ENCODE measurements at places on chromosomes 6 and 20.
A peak's percentile ranks its signal among the peaks of the same experiment; 100 is the strongest.

- DNase-seq, result no peak
Measured at GRCh38 chr20:5741089-5741488, 9.1 kb upstream of the SHLD1 start.

GRCh38 chr6:27894839-27895762, 17.1 kb downstream of the OR2B2 start:
- peak; percentile 83 for DNase-seq

DNA sequence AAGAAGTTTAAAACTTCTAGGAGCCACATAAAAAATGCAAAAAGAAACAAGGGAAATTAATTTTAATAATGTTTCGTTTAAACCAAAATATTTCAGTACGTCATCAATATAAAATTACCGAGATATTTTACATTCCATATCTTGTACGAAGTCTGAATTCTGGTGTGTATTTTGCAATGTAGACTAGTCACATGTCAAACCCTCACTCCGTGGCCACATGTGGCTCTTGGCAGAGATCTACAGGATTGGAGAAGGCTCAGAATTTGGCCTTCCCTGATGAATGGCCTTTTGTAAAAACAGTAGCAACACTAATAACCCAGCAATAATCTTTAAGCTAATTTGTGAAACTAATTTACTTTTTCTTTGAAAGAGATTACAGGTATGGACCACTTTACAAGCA, 217.1 kb downstream of the PRL start:
- DNase-seq, result no peak

- peak; percentile 34 for DNase-seq
Measured at GRCh38 chr6:156423829-156424228, 353.3 kb upstream of the ARID1B start.

DNA sequence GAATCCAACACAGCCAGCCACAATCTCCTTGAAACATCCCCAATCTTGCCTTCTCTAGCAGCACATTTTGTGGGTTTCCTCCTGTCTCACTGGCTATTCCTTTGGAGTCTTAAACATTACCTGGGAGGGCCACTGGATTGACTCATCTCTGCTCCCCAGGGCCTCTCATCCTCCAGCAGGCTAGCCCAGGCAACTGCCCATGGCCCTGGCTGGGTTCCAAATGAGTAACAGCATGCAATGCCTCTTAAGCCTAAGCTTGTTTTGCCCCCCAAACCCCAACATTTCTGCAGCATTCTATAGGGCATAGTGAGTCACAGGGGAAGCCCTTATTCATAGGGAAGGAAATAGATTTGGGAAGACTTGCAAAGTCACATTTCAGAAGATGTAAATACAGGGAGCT, 204.9 kb downstream of the FOXA2 start:
- DNase-seq, result no peak

GRCh38 chr20:49345524-49345923, 67.7 kb upstream of the ZNFX1 start:
- DNase-seq, result no peak

GRCh38 chr6:72770959-72771358, 149.1 kb downstream of the KCNQ5 start:
- no peak for DNase-seq

DNA sequence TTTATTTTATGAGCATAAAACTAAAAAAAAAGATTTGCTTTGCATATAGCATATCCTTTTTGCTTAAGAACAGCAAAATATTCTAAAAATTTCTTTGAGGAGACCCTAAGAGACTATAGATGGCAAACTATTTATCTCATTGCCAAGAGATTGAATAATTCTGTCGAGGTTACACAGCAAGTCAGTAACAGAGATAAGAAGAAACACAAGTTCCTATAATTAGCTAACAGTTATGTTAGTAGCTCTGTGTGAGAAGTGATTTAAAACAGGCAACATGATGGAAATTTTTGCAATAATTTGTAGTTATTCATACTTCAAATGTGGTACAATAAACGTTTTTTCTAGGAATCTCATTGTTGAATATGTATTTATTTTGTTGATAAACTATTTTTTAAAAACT, 9.1 kb downstream of the LAMA2 start:
- no peak for DNase-seq

- DNase-seq, result no peak
Measured at GRCh38 chr6:154932515-154933027, 62.5 kb upstream of the TIAM2 start.

GRCh38 chr6:13496513-13497190, 9.3 kb upstream of the GFOD1 start:
- DNase-seq, result no peak

DNA sequence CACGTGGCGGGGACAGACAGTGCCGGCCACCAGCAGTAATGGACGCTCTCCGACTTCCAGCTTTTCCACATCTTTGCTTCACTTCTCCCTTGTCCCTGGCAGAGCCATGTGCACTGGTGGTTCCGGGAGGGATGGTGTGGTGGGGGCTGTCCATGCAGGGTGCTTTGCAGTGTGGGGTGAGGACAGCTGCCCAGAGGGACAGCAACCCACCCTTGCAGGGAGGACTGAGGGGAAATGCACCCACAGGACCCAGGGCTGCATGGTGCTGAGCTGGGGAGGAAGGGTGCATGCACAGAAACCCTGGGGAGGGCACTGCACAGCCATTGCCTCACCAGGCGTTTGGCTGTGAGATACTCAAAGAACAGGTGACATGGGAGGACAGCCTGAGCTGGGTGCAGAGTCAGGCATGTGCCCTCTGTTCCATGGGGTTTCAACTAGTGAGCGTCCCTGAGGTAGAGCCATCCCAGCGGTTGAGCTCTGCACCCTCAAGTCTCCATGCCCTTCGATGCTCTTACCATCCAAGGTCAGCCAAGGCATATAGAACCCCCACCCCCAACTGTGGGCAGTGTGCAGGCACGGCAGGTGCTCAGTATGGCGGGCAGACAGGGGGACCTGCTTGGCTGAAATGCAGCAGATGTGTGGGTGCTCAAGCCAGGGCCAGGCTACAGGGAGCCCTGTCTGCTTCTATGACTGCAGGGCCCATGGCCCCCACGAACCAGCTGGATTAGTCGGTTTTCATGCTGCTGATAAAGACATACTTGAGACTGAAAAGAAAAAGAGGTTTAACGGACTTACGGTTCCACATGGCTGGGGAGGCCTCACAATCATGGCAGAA, 239.7 kb downstream of the TTLL2 start:
- no peak for DNase-seq

DNA sequence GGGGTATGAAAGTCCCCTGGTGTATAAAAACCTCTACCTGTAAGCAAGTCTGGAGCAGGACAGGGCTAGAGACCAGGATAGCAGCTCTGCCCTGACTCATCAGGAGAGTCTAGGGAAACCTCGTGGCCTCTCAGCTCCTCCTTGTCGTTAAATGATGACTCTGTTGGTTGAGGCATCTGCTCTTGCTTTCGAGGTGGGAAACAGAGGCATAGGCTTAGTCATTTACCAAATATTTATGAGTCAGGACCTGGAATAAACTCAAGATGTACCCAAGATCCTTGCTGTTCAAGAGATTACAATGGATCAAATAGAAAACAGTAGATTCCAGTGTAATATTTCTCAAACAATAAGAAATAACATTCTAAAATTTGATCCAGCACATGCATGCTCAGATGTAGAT, 5.5 kb downstream of the MANBAL start:
- no peak for DNase-seq

DNA sequence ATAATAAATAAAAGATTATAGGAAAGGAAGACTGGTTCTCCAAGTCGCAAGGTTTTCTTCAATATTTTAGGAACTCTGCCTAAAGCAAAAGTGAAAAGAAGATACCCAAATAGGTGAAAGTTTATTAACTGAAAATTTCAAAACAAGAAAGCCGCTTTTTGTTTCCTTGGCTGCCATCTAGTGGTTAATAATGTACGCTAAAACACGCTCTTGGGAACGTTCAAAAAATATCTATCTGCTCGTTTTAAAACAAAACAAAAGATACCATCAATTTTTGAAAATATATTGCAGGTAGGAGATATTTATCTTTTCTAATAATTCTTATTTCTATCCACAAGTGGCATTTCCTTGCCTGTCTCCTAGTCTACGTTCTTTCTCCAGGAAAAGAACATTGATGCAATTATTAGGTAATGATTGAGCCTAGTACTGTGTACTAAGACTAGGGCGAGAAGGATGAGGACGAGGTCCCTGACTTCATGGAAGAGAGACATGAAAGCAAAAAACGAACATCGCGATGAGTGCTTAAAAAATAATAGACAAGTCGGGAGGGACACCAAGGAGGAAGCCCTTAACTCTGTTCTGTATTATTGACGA, 97.2 kb downstream of the SPTLC3 start:
- DNase-seq, result peak; percentile 8

DNA sequence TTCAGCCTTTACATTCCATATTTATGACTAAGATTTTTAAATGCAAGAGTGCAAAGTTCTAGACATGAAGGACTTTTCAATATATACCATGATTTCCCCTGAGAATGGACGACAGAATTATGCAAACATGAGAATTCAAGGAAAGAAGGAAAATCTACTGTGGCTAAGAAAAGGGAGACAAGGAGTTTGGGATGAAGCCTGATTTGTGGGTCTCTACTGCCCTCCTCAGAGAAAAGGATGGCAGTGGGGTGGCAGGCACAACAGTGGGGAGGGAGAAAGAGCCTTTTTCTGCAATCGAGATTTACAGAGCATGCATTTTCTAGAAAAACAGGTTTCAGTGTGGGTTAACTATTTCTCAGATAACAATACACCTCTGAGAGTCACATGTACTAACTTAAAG, 466.9 kb upstream of the NRSN1 start:
- DNase-seq, result no peak

- no peak for DNase-seq
Measured at GRCh38 chr6:35093118-35093445, 48.1 kb downstream of the TCP11 start.

GRCh38 chr6:35062676-35063574, 78.2 kb downstream of the TCP11 start:
- DNase-seq, result no peak

DNA sequence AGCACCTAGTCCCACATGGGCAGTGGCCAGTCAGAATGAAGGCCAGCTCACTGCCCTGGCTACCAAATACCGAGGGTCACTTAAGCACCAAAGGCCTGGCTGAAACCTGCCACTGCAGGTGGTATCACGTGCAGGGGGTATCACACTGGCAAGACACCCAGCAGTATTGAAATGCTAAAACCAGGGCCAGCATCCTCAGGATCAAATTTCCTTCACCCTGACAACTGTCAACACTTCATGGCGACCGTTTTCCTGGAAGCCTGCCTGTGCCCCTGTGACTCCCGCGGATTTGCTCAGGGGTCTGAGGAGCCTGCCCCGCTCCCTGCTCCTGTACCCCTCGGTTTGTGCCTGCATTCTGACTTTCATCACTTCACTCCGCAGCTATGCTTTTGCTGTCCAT, 151.1 kb downstream of the TTLL2 start:
- no peak for DNase-seq

DNA sequence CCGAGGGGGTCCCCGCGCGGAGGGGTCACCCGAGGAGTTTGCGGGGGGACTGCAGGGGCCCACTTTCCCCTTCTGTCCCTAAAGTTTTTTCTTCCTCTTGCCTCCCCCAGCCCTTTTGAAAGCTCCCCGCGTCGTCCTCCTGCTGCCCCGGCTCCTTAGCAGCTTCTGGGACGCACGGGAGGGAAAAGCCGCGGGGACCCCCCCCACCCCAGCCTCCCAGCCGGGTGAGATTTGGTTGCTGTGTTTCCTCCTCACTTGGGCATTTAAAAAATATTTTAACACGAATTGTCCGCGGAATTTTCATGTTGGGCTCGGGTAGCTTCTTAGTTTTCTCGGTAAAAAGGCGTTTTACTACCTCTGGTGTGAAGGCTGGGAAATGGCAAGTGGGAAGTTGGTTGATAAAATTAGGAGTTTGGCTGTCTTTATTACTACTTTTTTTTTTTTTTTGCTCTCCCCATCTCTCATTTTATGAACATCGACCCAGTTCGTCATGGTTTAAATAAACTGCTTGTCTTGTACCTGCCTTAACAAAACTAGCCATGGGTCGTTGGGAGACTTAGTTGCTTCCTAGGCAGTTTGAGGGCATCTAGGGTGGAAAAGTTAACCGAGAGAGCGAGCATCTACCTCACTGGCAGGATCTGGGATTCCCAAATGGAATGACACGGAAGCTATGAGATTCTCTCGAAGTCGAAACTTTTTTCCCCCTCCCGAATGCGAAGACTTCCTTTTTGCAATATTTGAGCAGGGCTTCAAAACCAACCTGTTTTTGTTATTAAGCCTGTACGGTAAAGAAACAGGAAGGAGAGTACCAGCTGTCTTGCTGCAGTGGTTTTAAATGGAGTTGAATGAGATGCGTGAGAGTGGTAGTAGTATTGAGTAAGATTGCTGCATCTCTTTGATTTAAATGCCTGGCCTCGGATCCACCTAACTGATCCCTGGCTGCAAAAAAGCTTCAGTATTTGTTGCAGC, 868 bp downstream of the NCOA3 start:
- peak; percentile 56 for DNase-seq

- no peak for DNase-seq
Measured at GRCh38 chr20:4069751-4070150, 54.4 kb upstream of the RNF24 start.

DNA sequence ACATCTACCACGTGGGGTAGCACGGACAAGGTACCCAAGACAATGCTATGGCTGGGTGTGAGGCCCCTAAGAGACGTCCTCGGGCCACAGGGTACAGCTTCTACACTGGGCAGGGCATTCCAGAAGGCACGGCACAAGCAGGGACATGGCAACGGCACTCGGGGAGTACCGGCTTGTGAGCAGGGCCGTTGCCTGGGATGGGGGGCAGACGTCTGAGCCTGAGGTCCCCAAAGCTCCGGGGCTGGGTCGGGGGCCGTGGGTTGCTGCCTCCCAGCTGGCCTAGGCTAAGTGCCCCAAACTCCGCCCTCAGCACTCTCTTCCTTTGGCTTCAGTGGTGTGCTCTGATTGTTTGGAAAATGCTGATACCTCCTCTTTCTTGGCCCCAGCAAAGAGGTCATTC, 110.6 kb downstream of the SULF2 start:
- no peak for DNase-seq

- DNase-seq, result no peak
Measured at GRCh38 chr6:129754750-129755149, 44.8 kb upstream of the ARHGAP18 start.

- DNase-seq, result no peak
Measured at GRCh38 chr6:136666041-136666440, 115.8 kb upstream of the MAP7 start.

DNA sequence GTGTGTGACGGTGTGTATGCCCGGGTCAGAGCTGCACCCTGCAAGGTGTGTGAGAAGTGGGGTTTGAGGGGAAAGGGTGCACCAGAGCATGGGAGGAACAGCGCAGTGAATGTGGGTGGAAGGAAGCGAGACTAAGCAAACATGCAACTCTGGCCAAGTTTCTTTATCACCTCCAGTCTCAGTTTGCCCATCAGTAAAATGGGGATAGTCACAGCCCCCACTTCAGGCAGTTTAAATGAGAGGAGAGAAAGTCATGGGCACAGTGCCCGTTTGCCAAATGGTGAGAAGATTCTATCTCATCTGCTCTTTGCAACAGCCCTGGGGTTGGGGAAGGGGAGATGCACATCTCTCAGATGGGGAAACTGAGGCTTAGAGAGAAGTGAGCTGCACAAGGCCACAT, 12.8 kb upstream of the VSTM2L start:
- DNase-seq, result no peak

- no peak for DNase-seq
Measured at GRCh38 chr6:39870950-39871349, 63.3 kb downstream of the MOCS1 start.

Data from CD4-positive, alpha-beta T cell treated with Interleukin-12 subunit alpha and Interleukin-12 subunit beta, for 1 hour (primary cell).